ENCODE measurements at places on chromosomes 4 and X.

DNA sequence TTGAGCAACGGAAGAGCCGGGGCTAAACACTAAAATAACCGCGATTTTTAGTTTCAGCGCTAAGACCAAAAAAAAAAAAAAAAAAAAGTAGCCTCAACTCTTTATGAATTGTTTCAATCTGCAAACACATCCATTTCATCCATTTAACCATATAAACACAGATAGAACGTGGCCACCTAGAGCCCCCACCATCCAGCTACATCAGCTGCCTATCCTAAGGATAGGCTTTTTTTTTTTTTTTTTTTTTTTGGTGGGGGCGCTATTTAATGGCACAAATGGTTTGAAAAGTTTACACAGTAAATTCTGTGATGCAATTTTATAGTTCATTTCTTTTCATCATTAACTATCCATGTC, 492 bp upstream of the HDAC8 start:
- no peak for DNase-seq

DNA sequence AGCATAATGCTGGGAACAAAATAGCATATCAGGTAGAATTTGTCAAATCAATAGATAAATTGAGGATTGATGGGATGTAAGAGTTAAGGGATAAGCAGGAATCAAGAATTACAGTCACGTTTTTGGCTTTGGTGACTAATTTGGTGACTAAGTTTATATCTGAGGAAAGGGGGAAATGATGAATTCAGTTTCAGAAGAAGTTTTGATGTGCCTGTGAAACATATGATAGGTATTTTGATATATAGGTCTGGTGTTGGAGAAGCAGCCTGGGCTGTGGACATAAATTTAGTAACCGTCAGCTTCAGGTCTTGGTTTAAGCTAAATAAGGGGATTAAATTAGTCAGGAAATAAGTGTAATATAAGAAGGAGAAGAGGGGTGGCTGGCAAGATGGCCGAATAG, 79.0 kb upstream of the EDA2R start:
- DNase-seq, result peak; percentile 49

DNA sequence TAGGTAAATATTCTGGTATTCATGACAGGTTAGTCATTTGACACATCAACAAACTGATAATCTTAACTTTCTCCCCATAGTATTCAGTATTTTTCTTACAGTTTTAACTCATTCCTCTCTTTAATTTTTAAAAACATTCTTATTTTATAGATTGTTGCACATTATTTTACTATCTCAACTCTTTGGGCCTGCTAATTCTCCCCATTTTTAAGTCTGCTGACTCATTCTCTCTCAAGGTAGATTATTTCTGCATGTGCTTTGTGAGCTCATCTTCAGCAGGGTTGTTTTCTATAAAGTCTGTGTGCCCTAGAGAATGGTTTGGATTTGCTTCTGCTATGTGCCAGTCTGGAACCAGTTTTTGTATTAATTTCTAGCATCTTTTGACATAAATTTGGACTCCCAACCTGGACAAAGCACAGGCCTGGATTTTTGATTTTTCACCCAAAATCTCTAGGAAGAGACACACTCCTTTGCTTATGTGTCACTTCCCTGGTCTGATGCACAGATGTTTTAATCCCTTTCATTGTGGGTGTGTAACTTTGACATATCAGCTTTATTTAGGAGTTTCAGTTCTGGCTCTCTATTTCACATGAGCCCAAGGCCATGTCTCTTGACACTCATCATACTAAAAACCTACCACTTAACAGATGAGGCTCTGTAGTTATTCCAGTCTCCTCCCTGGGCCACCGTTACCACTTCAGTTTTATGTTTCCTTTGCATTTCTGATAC, 194.3 kb upstream of the PGRMC2 start:
- DNase-seq, result no peak

GRCh38 chr4:183333202-183333601, 11.0 kb upstream of the CLDN24 start:
- DNase-seq, result no peak

DNA sequence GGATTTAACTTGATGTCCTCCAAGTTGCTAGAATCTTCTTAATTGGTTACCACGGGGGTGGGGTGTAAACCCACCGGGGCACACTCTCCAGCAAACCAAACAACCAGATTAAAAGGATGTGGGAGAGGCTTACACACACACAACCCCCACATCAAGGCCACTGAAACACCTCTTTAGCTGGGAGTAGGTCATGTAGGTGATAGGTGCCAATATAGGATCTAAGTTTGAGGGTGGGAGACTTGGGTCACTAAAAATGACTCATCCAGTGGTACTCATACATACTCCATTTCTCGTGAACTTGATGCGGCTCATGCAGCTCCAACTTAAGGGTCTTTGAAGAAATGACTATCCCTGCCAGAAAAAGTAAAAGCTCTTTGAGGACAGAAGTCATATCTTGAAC, 20.5 kb upstream of the CD40LG start:
- DNase-seq, result no peak

DNA sequence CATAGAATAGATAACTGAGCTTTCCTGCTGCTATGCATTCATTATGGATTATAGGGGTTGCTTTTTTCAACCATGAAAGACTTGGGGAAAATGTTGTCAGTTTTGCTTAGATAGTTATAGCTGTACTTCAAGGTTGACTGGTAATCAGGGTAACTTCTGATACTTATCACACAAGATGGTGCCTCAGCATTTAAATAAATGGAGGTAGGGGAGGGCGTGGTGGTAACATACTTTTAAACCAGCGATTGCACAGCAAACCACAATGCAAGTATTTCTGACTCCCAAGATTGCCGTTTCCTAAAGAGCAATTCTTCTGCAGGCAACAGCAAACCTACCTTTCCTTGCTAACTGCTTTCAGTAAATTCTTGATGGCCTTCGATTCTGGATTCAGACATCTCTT, 1.3 kb downstream of the CXCL10 start:
- DNase-seq, result no peak

DNA sequence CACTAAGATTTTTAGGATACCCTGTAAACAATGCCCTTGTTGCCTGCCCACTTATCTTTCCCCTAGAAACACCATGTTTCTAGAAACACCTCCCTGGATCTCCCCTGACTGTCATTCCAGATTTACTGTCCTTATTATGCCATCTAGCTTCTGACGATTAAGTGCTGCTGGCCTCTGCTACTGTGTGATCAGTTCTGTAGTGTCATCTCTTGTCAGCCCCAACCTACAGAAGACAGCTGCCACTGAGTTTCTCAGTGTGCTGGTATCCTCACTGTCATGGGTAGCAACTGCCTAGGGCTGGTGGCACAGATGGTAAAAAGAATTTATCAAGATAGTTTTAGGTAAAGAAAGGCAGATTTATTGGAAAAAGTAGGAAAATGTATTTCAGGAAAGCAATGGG, 68.7 kb upstream of the WWC2 start:
- DNase-seq, result no peak

DNA sequence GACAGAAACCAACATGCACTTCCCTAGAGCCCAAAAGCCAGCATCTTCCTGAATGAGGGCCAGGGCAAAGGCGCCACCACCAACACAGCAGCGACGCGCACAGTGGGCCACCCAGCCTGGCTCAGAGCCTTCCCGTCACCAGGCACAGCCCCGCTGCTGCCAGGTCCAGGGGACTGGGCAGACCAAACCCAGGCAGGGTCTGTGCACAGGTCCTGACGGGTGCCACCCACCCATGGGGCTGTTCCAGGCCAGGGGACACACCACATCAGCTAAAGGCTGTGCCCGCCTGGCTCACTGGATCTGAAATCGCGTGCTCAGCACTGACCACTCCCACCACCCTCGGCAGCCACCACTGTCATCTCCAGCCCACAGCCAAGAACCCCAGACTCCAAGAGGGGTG, 13.8 kb downstream of the FAM53A start:
- no peak for DNase-seq

Data from fibroblast of skin of right biceps (primary cell).